ENCODE measurements at places on chromosomes 4 and X.

GRCh38 chr4:82711158-82711785, 87.3 kb downstream of the SCD5 start:
- DNase-seq, result no peak

DNA sequence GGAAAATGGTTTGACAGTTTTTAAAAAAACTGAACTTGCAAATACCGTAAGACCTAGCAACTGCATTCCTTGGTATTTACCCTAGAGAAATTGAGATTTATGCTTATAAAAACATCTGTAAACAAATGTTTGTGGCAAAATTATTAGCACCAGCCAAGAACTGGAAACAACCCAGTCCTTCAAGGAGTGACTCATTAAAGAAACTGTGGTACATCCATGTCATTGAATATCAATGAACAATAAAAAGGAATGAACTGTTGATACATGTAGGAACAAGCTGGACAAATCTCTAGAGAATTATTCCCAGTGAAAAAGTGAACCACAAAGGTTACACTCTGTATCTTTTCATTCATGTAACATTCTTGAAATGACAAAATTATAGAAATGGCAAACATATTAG, 240.2 kb upstream of the ADAMTS3 start:
- no peak for DNase-seq

DNA sequence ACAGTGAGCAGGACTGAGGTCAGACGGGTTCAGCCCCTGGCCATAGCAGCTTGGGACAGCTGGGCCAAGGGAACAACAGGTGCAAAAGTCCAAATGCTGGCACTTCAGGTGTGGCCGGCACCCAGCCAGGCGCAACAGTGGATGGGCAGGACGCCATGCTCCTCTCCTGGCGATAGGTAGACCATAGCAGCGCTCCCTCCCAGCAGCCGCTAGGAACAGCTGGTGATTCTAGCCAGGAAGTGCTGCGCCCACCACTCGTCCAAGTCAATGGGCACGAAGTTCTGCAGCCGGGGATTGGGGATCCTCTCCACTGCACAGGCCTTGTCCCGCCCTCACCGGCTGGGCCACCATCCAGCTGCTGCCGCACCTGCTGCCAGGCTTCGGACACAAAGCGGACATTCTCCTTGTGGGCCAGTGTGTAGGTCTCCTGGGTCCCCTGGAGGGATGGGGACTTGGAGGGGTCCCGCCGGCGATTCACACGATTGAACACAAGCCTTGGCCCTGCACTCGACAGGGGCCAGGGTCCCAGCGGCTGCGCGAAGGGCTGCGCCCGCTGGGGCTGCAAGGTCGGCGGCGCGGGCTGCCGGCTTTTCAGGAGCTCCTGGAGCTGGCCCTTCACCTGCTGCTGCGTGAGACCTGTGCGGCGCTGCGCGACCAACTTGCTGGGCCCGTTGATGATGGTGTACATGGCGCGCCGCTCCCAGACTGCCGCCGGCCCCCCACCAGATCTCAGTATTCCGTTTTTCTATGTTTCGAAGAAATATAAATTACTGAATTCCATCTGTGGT, 227.5 kb upstream of the STK26 start:
- DNase-seq, result no peak

GRCh38 chr4:98716796-98717195, 58.4 kb upstream of the TSPAN5 start:
- DNase-seq, result no peak

GRCh38 chrX:13428053-13428786, 108.4 kb upstream of the ATXN3L start:
- peak; percentile 24 for DNase-seq
